HT-29 (cell line): ENCODE measurements at places on chromosomes 6 and 20. TPM values are rescaled to one million over a fixed set of nuclear protein-coding genes. Genes with fewer than 3 reads are reported as not detected.

- DNase-seq = no peak
These were observed 197.1 kb downstream of the KHDC1L start for GRCh38 chr6:73028124-73028766.

- no peak for DNase-seq
These were observed 480.6 kb downstream of the QKI start for GRCh38 chr6:163895162-163895561.

DNA sequence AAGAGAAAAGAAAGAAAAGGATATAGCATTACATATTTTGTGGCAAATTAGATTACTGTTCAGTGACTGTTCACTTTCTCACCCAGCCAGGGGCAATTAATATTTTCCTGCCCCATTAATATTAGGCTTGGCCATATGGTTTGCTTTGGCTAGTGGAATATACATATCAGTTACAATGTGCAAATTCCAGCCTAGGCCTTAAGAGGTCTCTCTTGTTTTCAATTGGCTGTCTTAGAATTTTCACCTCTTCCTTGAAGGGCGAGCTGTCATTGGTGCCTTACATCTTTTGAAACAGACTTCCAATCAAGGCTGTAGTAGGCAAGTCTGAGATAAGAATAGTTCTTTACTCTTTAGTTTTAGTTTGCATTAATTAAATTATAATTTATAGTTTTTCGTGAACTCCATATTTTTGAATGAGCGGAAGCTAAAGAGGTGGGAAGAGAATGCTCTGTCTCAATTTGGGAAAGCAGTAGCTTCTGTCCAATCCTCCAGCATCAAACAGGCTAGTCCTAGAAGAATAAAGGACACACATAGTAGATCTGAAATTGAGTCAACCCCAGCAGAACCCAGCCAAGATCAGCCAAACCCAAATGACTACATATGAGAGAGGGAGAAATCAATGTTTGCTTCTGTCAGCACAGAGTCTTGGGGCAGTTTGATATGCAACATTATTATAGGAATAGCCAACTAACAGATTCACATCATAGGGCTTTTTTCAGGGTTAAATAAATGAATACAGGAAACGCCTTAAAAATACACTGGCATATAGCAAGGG is 6.3 kb upstream of the CSNK2A1 start:
- no peak for DNase-seq

- DNase-seq = no peak
These were observed 1370.8 kb downstream of the GRIK2 start for GRCh38 chr6:102764317-102764716.

- no peak for DNase-seq
These were observed 456.2 kb downstream of the CDC5L start for GRCh38 chr6:44843734-44844133.

GRCh38 chr20:45064812-45065211 is 36.1 kb downstream of the KCNS1 start:
- DNase-seq = no peak

DNA sequence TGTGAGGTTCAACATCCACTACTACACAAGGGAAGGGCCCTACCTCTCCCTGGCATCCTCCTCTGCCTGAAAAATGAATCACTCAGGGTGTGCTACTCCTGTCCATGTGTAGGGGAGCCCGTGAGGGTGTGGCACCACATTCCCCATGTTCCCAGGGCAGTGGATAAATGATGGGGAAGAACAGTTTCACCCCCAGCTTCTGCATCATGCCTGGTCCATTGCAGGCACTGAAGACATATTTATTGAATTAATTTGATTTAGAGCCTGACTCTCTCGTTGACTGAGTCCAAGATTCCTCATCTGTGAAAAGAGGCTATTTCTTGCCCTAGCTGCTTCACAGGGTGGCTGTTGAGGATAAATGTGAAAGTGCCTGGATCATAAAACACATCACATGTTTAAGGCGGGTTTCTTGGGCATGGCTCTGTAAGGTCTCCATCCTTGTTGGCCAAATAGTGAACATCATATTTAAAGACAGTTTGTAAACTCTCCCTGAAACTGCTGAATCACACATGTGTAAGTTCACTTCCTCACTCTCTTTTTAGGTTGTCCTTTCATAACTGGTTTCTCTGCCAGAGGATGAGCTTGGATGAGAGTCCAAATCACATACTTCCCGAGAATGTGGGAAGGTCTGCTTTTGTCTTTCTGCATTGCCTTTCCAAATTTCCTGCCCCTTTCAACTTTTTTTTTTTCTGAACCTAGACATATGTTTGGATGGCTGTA is 79.7 kb upstream of the FYN start:
- no peak for DNase-seq

DNA sequence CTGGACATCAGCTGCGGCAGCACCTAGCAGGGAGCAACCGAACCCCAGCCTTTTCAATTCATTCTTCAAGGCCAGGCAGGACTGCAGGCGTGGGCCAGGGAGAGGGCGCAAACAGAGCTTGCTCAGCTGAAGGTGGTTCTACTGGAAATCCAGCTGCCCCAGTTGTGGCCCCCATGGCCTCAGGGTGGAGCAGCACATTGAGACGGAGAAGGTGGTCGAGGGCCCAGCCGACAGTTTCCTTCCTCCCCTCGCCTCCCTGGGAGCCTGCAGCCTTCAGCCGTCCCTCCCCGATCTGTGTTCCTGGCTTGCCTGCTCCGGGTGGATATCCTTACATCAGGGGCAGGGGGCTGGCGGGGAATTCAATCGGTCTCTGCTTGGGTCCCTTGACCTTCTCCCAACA is 217.8 kb downstream of the ANKRD60 start:
- DNase-seq = no peak

DNA sequence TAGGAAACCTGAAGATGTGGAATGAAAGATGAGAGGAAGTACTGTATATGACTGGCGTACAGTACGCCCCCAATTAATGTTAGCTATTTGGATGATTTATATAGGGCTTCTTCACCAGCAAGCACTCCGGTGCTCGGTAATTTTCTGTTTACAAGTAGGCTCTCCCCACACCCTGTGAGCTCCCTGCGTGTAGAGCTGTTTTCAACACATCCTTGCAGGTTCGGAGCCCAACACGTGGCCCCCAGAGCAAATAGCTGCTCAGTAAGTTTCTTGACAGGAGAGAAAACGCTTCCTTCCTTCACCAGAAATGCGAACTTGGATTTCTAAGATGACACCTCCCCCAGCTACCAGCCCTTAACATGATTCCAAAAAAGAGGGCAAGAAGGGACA is 1.2 kb upstream of the RAB22A start:
- no peak for DNase-seq

DNA sequence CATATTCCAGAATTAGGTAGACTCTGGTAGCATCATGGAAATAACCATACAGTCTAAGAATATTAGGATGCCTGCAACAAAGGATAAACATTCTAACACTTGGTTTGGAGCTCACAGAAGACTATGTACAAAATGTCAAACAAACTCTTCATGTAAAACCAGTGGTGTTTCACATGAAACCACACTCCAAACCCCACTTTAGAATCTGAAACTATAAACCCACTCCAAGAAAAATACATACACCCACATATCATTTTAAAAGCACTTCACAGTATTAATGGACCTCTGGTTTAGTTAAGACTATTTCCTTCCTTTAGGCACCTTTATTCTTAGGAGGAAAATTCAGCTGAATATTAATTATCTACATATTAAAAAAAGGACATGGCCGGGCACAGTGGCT is 10.5 kb downstream of the AURKA start:
- no peak for DNase-seq

DNA sequence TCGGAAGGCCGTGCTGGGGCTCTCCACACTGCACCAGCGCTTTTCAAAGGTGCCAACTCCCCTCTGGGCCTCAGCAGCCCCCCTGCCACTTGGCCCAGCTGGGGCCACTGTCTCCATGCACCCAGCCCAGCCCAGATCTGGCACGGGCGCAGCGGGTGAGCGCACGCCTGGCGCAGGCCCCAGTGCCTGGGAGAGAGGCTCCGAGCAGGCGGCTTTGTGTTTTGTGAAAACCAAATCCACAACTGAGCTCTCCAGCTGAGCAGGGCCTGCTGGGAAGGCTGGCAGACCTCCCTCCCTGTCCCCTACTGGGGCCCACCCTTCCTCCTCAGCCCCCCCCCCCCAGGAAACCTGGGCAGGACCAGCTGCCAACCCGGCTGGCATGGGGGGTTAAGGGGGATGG is 17.0 kb downstream of the MDGA1 start:
- no peak for DNase-seq

DNA sequence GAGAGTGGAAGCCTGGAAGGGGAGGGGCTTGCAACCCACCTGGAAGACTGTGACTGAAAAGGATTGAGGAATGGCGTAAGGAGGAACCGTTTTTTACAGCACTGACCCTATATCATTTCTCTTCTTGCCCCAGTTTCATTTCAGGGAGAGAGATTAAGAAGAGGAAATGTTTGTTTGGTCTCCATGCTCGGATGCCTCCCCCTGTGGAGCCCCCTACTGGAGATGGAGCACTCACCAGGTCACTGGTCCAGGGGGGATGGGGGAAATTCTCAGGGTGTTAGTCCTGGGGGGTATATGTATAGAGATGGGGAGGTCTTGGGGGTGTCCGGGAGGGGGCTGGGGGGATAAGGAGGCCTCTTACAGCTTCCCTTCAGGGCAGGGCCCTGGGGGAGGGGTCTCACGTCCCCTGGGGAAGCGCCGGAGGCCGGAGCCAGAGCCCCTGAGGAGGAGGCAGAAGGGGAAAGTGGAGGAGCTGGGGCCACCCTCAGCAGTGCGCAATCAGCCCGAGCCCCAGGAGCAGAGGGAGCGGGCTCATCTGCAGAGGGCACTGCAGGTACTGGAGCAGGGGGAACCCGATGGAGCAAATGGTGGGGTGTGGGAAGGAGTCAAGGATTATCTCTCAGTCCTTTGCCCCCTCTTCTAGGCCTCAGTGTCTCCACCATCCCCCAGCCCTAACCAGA is 3.2 kb downstream of the CUTA start:
- no peak for DNase-seq

- no peak for DNase-seq
These were observed 27.9 kb downstream of the CENPW start for GRCh38 chr6:126367849-126368248.

GRCh38 chr6:121816906-121817540 is 381.6 kb downstream of the GJA1 start:
- DNase-seq = no peak

- DNase-seq = no peak
These were observed 6.4 kb upstream of the CST2 start for GRCh38 chr20:23832775-23833513.

GRCh38 chr20:23248461-23248882 is 102.1 kb upstream of the NXT1 start:
- DNase-seq = no peak

DNA sequence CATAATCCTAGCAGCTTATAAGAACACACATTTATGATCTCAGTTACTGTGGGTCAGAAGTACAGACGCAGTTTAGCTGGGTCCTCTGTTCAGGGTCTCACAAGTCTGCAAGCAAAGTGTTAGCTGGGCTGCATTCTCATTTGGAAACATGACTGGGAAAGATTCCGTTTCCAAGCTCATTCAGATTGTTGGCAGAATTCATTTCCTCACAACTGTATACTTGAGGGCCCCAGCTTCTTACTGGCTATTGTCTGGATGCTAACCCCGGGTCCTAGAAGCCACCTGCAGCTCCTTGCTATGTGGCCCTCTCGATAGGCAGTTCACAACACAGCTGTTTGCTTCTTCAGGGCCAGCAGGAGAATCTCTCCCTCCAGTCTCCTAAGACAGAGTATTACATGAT is 13.1 kb downstream of the TCP11 start:
- no peak for DNase-seq

GRCh38 chr6:128754658-128755256 is 128.2 kb upstream of the LAMA2 start:
- DNase-seq = no peak

GRCh38 chr20:36709126-36709525 is 36.8 kb downstream of the NDRG3 start:
- no peak for DNase-seq

DNA sequence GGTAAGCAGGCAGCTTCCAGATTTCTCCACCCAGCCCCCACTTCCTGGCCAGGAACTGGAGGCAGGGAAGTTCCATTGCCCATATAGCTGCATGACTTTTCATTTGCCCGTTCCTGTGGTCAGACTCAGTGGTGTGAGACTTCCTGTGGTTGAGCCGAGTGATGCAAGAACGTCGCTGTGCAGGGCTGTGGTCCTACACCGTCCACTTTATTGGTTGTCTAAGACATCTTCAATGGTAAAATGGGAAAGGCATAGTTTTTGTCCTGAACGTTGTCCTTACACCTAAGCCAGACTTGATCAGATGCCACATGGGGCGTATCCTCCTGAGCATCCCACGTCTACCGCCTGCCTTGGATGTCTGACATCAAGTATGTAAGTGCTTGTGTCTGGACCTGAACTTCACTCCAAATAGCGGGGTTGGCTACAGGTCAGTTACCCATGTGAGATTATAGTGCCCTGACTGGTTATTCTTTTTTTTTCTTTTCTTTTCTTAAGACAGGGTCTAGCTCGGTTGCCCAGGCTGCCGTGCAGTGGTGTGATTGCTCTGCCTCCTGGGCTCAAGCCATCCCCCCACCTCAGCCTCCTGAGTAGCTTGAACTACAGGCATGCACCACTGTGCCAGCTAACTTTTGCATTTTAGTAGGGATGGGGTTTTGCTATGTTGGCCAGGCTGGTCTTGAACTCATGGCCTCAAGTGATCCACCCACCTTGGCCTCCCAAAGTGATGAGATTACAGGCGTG is 25.9 kb upstream of the GTSF1L start:
- no peak for DNase-seq

DNA sequence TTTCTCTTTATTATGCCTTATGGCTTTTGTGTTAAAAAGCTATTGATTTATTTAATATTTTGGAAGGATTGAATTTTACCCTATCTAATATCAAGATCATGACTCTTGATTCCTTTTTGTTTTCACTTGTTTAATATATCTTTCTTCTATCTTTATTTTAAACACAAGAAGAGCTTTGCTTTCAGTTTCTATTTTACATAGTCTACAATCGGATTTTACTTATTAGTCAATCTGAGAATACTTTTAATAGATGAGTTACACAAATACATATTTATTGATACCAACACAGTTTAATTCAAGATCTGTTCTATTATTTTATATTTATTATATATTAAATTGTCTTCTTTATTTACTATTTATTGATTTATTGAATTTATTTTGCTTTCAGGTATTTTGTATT is 218.8 kb downstream of the ESR1 start:
- no peak for DNase-seq

DNA sequence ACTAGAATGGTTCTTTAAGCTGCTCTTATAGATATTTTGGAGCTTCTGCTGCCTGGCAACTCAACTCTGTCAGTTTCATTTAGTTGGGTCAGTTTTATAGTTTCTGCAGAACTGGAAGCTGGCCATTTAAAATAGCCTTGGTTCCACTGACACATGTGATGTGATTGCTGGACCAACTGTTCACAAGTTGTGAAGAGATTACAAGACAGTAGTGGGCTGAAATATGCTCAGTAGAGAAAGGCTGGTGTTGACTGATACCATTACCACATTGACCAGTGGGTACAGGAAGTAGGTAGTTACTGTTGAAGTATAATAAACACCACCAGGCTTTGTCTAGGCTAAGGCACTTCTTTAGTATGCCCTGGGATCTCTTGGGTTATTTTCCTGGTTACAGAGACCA is 39.0 kb downstream of the BCKDHB start:
- no peak for DNase-seq

GRCh38 chr20:32010666-32011065 is 428 bp downstream of the CCM2L start:
- no peak for DNase-seq

Gene SLC2A10
- 1.5 and 3.5 TPM in 2 replicates for total RNA-seq

Gene SLC22A16
- not detected in 2 replicates for total RNA-seq

Gene MROH8
- 0.55 TPM in 1 of 2 replicates, not detected in the other for total RNA-seq

Gene DEFB124
- not detected in 2 replicates for total RNA-seq

Gene APOBEC2
- not detected in 2 replicates for total RNA-seq

Gene DTD1
- 48.0 and 50.0 TPM in 2 replicates for total RNA-seq

Gene RAD21L1
- total RNA-seq = not detected in 2 replicates

Gene SAMD5
- 0.97 and 1.1 TPM in 2 replicates for total RNA-seq

Gene GINS1
- 20.2 and 21.1 TPM in 2 replicates for total RNA-seq

Gene BTN3A1
- 3.1 and 4.5 TPM in 2 replicates for total RNA-seq

Gene HMGCLL1
- not detected in 2 replicates for total RNA-seq

Gene WFDC5
- not detected in 2 replicates for total RNA-seq
